Motor neuron (in vitro differentiated cells): ENCODE measurements at places on chromosomes 11 and 22. TPM values are rescaled to one million over a fixed set of nuclear protein-coding genes. Genes with fewer than 3 reads are reported as not detected.

GRCh38 chr11:83312430-83312829, 26.3 kb upstream of the CCDC90B start:
- peak; percentile 76 for ATAC-seq

DNA sequence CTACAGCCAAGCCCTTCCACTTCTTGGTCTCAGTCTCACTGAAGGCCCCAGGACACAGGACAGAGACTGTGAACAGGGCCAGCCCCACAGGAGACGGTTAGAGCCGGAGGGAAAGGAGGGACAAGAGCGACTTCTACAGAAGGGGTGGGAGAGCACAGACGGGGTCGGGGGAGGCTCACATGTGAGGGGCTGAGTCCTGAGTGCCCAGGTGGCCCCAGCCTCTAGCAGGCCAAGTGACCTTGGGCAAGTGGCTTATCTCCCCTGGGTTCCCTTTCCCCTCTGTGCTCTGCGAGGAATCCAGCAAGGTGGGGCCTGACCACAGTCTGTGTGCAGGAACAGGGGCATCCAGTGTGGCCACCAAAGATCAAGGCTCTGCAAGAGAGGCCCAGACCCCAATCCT, 102.6 kb upstream of the LMO1 start:
- ATAC-seq: peak; percentile 9

GRCh38 chr22:45185718-45186514, 22.2 kb downstream of the NUP50 start:
- no peak for ATAC-seq

The CLNS1A gene
- 132 and 150 TPM in 2 replicates for total RNA-seq
